ENCODE measurements at places on chromosomes 7 and 10. TPM values are rescaled to one million over a fixed set of nuclear protein-coding genes. Genes with fewer than 3 reads are reported as not detected.

DNA sequence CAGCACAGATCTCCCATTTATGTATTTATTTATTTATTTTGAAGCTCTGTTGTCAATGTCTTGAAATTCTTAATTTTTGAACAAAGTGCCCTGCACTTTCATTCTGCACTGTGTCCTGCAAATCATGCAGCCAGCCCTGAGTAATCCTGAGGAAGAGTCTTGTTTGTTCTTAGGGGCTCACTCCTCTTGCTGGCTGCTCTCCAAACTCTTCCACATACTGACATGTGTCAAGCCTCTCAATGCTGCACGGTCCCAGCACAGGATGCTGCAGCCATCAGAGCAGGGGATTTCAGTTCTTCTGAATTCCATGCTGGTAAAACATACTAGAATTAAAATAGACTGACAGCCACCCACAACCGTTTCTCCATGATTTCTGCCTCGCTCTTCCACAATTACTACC is 207.2 kb downstream of the PARD3 start:
- no peaks in the 10 kb centered on the region for H3K36me3 ChIP-seq
- no peak overlapping the region for H3K27ac ChIP-seq
- no peaks in the 10 kb centered on the region for H3K4me1 ChIP-seq
- no peaks in the 10 kb centered on the region for H3K27me3 ChIP-seq

DNA sequence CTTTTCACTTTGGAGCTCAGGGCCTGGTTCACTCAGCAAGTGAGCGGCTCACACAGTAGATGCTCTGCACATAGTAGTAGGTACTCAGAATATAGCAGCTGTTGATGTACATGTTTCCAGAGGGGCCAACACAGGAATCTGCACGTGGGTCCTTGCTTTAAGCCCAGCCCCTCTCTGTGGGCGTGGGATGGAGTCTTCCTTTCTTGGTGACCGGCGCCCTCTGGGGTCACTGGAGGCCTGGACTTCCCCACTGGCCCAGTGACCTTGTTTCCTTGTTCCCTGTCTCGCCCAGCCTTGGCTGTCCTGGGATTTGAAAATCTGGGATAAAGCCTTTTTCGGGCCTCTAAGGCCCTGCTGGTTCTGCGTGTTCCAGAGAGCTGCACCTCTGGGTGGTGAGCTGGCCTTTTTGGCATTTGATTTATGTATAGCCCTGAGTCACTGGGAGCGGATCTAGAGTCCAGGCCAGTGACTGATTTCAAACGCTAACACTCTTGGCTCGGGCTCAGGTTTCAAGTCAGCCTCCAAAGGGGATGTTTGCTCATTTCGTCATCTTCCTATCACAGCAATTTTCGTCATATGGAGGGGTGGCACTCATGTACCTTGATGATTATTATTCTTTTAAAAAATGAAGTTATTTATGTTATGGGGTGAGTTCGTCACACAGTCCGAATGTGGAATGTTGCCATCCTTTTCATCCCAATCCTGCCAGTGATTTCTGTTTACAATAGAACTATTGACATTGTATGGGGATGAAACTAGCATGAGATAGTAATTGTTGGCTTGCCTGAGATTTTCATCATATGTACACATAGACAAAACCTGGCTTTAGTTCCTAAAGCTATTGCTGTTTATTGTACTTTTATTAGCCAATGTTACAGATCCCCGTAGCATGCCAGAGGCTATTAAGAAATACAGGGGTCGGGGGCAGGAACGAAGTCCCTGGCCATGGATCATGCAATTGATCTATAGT is 65.5 kb downstream of the CUX1 start:
- H3K27ac ChIP-seq, result no peak overlapping the region
- no peak for DNase-seq
- H3K4me3 ChIP-seq, result no peak overlapping the region
- peaks cover 32% of the 10 kb centered on the region for H3K4me1 ChIP-seq

- no peak overlapping the region for H3K27ac ChIP-seq
- no peaks in the 10 kb centered on the region for H3K36me3 ChIP-seq
- no peak overlapping the region for H3K4me3 ChIP-seq
- no peaks in the 10 kb centered on the region for H3K4me1 ChIP-seq
Measured at GRCh38 chr10:91137822-91138221, 82.6 kb upstream of the PCGF5 start.

GRCh38 chr7:90580051-90580450 is 16.1 kb upstream of the CDK14 start:
- no peaks in the 10 kb centered on the region for H3K36me3 ChIP-seq
- H3K4me3 ChIP-seq, result no peak overlapping the region
- no peak for DNase-seq
- H3K27ac ChIP-seq, result no peak overlapping the region

DNA sequence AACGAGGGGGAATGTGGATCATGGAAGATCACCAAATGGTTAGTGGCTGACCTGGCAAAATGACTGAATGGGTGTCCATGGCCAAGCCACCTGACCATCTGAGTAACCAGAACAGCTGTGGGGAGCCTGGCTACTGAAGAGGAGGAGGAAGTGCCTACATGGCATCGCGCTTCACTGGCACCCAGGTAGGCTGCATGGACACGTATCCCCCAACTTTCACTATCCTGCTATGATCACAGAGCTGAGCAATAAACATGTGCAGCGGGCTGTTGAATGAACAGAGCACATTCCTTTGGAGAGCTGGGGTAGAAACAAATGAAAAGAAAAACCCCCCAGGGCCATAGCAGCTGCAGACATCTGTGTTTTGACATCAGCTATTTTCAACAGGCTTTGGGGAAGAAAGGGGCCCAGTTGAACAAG is 6.5 kb downstream of the AKR1B1 start:
- H3K4me1 ChIP-seq, result peaks cover 14% of the 10 kb centered on the region
- H3K27me3 ChIP-seq, result no peaks in the 10 kb centered on the region
- no peak overlapping the region for H3K4me3 ChIP-seq
- no peak for DNase-seq
- no peak overlapping the region for H3K27ac ChIP-seq
- peaks cover 41% of the 10 kb centered on the region for H3K36me3 ChIP-seq

- H3K27ac ChIP-seq, result no peak overlapping the region
- no peaks in the 10 kb centered on the region for H3K36me3 ChIP-seq
- H3K4me1 ChIP-seq, result no peaks in the 10 kb centered on the region
- no peak overlapping the region for H3K4me3 ChIP-seq
- H3K27me3 ChIP-seq, result no peaks in the 10 kb centered on the region
- DNase-seq, result no peak
Measured at GRCh38 chr7:48213226-48213625, 42.0 kb downstream of the ABCA13 start.

DNA sequence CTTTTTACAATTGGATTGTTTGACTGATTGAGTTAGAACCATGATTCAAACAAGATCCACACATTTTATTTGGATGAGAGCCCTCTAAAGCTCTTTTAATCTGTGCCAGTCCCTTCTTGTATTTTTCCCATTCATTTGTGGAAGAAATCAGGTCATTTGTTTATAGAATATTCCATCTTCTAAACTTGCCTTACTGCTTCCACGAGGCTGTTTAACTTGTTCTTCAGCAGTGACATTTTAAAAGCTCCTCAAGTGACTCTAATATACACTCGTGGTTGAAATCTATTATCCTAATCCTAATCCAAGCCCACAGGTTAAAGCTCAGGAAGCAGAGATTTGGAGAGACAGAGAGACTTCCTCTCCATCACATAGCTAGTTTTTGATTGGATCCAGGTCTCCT is 155.4 kb upstream of the SVIL start:
- no peaks in the 10 kb centered on the region for H3K27me3 ChIP-seq
- no peaks in the 10 kb centered on the region for H3K36me3 ChIP-seq
- H3K4me1 ChIP-seq, result no peaks in the 10 kb centered on the region
- no peak overlapping the region for H3K4me3 ChIP-seq
- H3K27ac ChIP-seq, result no peak overlapping the region

GRCh38 chr7:103524042-103524907 is 78.3 kb upstream of the SLC26A5 start:
- H3K27me3 ChIP-seq, result no peaks in the 10 kb centered on the region
- H3K4me1 ChIP-seq, result no peaks in the 10 kb centered on the region
- no peak overlapping the region for H3K4me3 ChIP-seq

DNA sequence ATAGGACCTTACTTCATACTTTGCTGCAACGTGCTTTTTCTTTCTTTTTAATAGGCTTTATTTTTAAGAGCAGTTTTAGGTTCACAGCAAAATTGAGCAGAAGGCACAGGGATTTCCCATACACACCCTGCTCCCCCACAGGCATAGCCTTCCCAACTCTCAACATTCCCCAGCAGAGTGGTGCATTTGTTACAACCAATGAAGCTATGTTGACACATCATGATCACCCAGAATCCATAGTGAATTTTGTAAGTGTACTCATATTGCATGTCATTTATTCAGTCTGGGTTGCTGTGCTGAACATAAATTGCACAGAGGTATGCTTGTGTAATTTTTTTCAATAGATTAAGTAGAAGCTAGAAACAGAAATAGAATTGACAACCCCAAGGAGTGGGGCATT is 327.3 kb downstream of the INHBA start:
- no peak overlapping the region for H3K27ac ChIP-seq
- no peaks in the 10 kb centered on the region for H3K36me3 ChIP-seq
- H3K27me3 ChIP-seq, result no peaks in the 10 kb centered on the region
- DNase-seq, result no peak
- no peaks in the 10 kb centered on the region for H3K4me1 ChIP-seq
- H3K4me3 ChIP-seq, result no peak overlapping the region

DNA sequence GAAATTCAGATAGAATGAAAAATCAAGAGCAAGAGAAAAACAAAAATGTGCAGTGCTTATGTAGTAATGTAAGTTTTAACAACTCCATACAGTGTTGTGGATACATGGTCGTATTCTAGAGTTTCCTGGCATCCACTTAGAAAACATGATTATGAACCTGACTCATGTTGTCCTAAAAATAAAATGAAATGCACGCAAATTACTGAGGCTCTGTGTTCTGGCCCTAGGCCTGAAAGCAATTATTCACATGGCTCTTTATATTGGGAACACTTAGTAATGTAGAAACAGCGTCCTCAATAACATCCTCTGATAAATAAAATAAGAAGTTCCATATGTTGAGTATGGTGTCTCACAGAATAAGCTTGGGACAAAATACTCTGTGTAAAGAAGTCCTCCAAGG is 200.2 kb upstream of the SEMA3E start:
- H3K27me3 ChIP-seq, result no peaks in the 10 kb centered on the region
- H3K4me3 ChIP-seq, result no peak overlapping the region
- H3K27ac ChIP-seq, result no peak overlapping the region
- no peaks in the 10 kb centered on the region for H3K36me3 ChIP-seq
- no peaks in the 10 kb centered on the region for H3K4me1 ChIP-seq

DNA sequence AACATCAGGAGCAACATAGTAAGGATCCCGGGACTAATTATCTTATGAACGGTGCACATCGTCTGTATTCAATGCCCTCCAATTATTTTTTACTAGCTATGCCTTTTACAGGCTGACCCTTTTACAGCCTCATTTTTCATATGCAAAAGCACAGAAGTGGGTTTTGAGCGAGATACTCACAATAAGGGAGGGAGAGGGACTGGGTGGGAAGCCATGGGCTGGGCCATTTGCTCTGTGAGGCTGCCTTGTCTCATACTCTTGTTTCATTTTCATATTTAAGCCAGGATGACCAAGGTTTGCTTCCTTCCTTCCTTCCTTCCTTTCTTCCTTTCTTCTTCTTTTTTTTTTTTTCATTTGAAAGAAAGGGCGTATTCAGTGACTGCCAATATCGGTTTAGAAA is 259.3 kb downstream of the TRIL start:
- DNase-seq, result no peak
- no peaks in the 10 kb centered on the region for H3K4me1 ChIP-seq

GRCh38 chr10:73647211-73647874 is 6.1 kb upstream of the MYOZ1 start:
- peak overlapping the region; percentile 58 for H3K4me3 ChIP-seq
- no peaks in the 10 kb centered on the region for H3K36me3 ChIP-seq
- no peaks in the 10 kb centered on the region for H3K27me3 ChIP-seq
- peaks cover 23% of the 10 kb centered on the region for H3K4me1 ChIP-seq
- DNase-seq, result peak; percentile 7
- no peak overlapping the region for H3K27ac ChIP-seq

- DNase-seq, result no peak
- no peaks in the 10 kb centered on the region for H3K36me3 ChIP-seq
- peaks cover 31% of the 10 kb centered on the region for H3K27me3 ChIP-seq
- H3K27ac ChIP-seq, result no peak overlapping the region
Measured at GRCh38 chr7:516606-517456, 2.8 kb downstream of the PDGFA start.

DNA sequence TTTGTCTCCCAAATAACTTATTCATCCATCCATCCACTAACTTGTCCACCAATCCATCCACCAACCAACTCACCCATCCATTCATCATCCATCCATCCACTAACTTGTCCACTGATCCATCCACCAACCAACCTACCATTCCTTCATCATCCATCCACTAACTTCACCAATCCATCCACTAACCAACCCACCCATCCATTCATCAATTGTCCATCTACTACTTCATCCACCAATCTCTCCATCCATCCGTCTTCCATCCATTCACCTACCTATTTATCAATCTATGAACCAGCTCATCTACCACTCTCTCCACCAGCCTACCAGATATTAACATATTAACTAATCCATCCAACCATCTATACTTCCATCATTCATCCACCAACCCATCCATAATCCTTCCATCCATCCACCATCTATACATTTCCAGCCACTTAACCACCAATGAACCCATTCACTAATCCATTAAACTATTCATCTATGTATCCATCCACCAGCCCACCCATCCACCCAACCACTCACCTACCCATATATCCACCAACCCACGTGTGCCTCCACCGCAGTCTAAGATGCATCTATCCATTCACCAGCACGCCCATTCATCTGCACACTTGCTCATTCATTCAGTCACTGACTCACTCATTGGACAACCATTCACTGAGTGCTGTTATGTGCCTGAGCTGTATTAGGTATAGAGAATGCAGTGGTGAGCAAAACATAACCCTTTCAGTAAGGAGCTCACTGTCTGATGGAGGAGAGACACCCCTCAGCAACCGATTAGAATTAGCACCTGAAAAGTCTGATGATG is 19.8 kb upstream of the TBL2 start:
- no peaks in the 10 kb centered on the region for H3K4me1 ChIP-seq
- no peak overlapping the region for H3K27ac ChIP-seq
- no peaks in the 10 kb centered on the region for H3K36me3 ChIP-seq

GRCh38 chr7:22998519-22998896 is 15.4 kb downstream of the HYCC1 start:
- no peaks in the 10 kb centered on the region for H3K27me3 ChIP-seq
- H3K27ac ChIP-seq, result no peak overlapping the region
- no peaks in the 10 kb centered on the region for H3K4me1 ChIP-seq
- H3K4me3 ChIP-seq, result no peak overlapping the region
- no peaks in the 10 kb centered on the region for H3K36me3 ChIP-seq
- DNase-seq, result no peak

DNA sequence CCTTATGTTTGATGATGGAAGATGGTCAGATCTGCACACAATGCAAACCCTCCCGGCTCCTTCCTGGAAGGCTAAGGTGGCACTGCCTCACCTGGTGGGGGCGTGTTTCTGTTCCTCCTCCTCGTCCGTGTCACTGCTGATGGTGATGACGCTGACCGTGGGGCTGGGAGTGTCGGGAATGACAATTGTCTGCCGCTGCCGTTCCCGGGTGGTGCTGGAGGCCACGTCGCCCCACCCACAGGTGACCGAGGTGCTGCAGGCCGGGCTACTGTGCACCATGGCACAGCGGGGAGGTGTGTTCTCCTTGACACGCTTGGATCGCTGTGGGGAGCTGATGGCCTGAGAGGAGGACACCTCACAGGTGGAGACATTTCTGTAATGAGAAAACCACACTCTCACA is 73.1 kb downstream of the CLEC2L start:
- peaks cover 86% of the 10 kb centered on the region for H3K36me3 ChIP-seq
- H3K4me1 ChIP-seq, result no peaks in the 10 kb centered on the region
- H3K4me3 ChIP-seq, result no peak overlapping the region

SPRN gene
- not detected for total RNA-seq

NRBF2 gene
- total RNA-seq, result 25.6 TPM

TMEM229A gene
- not detected for total RNA-seq
